ENCODE measurements at places on chromosomes 2 and 18.

DNA sequence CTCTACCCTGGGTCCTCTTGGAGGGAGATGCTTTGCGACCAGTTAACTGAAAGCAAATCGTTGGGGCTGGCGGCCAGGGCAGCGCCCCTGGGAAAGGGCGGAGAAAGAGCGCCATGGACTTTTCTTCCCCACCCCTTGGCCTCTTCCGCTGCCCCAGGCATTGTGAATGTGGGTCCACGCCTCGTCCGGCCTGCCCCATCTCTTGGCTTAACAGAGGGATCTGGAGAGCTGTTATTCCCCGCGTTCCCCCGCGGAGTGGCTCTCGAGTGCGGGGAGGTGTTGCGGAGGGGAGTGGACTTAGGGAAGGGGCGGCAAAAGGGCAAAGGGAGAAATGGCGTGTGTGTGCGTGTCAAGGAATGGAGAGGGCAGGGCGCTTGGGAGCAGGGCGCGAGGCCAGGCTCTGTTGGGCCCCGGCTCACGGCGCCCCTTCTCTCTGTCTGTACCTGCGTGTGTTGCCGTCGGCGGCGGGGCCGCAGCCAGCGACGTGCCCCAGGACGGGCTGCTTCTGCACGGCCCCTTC, 6.6 kb downstream of the EMX1 start:
- DNase-seq, result no peak

DNA sequence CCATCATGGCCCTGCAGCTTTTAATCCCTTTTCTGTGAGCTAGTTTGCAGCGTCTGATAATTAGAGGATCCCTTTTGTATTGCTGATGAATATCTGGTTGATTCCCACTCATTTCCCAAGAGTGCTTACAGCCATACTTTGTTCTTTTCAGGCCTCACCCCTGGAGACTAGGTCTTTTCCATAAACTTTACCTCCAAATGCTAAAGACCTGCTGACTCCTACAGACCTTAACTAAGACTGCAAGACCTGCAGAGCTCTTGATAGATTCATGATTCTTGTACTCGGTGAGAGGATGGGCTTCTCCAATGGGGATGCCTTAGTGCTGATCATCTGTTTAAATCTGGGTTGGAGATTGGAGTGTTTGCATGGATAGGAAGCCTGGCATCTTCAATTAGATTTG, 33.1 kb upstream of the DYNAP start:
- DNase-seq, result no peak

DNA sequence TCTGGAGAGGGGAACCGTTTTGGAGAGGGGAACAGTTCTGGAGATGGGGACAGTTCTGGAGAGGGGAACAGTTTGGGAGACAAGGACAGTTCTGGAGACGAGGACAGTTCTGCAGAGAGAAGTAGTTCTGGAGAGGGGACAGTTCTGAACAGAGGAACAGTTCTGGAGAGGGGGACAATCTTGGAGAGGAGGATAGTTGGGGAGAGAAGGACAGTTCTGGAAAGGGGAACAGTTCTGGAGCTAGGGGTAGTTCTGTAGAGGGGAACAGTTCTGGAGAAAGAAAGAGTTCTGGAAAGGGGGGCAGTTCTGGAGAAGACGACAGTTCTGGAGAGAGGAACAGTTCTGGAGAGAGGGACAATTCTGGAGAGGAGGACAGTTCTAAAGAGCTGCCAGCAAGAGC, 745.9 kb downstream of the GALR1 start:
- DNase-seq, result no peak

DNA sequence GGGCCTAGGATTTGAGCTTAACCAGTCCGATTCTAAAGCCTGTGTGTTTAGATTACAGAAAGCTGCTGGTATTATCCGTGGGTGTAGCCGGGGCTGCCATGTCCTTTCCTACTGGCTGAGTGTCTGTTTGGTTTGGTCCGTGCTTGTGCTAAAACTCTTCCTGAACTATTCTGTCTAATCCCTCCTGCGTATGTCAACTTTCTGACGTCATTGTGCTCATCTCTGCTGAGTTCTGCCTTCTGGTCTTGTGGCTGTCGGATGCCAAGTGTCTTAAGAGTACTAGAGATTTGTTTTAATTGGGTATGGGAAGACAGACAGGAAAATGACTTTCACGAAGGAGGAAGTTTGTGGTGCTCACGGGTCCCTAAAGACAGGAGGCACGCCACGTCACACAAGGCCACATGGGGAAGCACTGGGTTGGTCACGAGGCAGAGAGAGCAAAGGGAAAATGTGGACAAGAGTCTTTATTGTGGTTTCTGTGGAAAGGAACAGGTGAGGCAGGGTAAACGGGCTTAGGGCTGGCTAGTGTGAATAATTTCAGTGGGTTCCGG, 31.8 kb upstream of the NTSR2 start:
- DNase-seq, result no peak

GRCh38 chr2:178279142-178279541, 84.8 kb downstream of the OSBPL6 start:
- no peak for DNase-seq

GRCh38 chr2:33126958-33127357, 180.2 kb downstream of the LTBP1 start:
- DNase-seq, result no peak

DNA sequence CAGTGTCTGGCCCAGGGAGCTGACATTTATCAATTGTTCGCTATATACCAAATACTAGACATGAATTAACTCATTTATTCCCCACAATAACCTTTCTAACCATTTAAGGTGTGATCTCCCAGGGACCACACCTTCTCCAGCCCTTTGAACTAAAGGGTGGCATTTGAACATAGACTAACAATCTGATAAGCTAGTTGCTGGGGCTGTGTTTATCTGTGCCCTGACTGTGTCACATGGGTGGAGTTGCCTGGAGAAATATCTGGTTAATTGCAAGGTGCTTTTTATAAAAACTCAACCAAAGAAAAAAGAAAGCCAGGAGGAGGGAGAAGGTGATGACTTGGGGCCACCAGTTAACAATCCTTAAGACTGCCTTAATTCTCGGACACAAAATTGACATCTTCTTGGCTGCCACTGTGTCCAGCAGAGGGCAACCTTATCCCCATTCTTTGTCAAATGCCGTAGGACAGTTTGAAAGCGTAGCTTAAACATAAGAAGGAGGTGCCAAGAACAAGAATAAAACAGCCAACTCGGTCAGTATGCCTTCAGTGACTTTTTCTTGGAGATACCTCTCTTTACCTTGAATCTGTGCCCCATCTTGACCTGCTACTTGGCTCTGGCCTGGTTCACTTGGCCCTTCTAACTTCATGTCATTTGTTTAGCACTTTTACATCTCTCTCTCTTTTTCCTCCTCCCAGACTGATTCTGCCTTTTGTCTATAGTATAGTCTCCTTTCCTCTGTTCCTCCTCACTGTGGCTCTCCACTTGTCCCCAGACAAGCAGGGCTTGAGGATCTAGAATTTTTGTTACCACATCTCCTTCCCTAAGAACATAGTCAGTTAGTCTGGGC, 183.4 kb downstream of the MYO3B start:
- DNase-seq, result no peak

DNA sequence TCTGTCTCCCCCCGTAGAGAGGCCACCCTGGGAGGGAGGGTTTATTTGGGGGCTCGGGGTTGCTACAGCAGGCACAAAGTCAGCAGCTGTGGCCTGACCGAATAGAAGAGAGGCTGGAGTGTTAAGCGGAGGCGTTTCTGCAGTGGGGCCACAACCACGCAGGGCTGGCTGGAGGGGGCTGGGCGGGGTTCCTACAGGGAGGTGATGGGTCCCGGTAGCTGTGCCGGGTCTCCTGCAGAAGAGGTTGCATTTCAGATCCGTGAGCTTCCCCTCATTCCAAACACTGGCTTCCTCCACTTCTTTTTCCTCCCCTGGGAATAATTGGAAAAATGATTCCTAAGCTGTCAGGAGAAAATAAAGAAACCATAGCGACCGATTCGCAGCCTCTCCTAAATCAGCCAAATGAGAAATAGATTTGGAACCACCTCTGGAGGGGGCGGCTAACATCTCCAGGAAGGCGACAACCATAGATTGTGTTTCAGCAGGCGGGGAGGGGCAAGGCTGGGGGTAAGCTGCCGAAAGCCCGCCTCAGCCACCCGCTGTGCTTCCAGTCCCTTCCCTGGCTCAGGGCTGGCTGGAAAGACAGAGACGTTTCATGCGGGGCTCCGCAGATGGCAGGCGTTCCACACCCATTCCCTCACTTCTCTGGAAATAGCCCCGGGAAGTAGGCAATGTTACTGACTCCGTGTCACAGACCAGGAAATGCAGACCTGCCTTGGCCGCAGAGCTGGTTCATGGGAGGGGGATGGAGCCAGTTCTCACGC, 85.6 kb upstream of the TAF1B start:
- no peak for DNase-seq

DNA sequence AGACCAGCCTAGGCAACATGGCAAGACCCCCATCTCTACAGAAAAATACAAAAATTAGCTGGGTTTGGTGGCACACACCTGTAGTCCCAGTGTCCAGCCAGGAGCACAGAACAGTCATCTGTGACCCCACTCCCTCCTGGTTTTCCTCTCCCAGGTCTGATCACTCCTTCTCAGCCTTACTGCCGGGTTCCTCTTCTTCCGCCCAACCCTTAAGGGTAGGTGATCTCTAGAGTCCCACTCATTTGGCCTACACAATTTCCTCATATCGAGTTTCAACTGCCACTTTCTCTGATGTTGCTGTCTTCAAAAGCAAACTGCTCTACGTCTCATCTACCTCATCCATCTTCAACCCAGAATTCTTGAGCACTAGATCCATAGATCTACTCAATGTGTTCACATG, 13.4 kb upstream of the MAT2A start:
- DNase-seq, result no peak

DNA sequence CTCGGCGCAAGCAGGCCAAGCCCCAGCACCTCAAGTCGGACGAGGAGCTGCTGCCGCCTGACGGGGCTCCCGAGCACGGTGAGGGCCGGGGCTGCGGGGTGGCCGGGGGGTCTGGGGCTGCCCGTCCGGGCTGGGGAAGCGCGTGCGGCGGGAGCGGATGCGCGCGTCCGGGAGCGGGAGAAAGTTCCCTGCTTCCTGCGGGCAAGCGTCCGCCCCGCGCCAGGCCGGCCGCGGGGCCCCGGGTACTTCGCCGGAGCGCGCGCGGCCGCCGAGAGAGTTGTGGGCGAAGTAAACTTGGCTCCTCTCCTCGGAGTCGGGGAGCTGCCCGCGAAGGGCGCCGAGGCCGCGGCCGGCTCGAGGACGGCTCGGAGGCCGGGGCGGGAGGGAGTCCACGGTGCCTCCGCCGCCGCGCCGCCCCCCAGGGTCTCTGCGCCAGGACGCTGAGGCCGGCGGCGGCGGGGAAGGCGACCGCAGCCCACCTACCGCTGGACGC, 707 bp downstream of the SALL3 start:
- DNase-seq, result no peak

- no peak for DNase-seq
Measured at GRCh38 chr18:44592639-44593038, 88.0 kb upstream of the SETBP1 start.

DNA sequence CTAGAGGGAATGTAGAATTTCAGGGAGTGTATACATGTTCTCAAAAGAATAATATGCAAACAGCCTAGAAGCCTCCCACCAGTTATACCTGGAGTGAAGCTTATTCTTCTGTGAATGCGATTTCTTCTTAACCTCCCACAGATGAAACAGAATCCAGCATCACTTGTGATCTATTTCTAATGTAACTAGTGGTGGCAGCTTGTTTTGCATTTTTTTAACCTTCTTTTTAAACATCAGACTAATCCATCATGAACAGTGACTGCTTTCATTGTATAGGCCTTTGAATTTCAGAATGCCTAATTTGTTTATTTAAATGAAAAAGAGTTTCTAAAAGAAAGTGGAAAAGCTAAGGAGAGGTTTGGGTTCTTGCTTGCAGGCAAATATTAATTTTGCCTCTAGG, 85.7 kb upstream of the EPHA4 start:
- DNase-seq, result no peak

GRCh38 chr2:883803-884748, 66.6 kb upstream of the SNTG2 start:
- no peak for DNase-seq

- no peak for DNase-seq
Measured at GRCh38 chr2:71689393-71689792, 236.0 kb downstream of the DYSF start.

DNA sequence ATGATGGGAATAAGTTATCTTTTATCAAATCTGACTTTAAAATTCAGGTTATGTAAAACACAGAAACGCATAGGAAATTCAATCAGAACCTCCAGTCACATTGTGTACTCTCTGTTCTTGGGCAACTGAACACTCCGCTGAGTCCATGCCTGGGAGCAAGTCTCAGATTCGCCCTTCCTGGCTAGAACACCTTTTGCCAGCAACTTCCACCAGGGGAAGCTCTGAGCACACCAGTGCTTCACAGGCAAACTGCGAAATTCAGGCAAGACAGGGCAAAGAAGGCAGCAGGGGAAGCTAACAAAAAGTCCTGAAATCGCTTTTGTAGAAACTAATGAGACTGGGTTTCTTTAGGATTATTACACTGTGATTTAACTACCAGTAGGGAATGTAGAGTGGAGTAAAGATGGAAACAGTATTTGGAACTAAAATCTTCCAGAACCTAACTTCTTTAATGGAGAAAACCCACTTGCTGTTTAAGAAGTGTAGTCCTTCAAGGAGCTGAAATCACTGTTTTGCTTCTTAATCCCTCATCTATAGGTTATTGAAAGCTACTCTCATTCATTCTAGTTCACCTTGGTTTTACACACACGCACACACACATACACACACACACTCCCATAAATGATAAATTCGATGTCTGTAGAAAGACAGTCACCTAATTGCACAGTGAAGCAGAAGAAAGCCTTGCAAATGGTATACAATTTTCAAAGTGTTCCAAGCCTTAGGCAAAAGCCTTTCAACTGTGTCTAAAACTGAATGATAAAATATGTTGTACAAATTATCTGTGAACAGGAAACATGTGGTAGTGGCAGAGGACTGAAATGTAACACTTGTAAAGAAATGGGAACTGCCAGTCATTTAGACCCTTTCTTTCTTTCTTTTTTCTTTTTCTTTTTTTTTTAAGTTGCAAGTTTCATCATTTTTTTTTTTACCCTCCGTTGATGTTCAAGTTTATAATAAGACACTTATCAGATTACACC, 214.5 kb downstream of the TMEM182 start:
- no peak for DNase-seq

DNA sequence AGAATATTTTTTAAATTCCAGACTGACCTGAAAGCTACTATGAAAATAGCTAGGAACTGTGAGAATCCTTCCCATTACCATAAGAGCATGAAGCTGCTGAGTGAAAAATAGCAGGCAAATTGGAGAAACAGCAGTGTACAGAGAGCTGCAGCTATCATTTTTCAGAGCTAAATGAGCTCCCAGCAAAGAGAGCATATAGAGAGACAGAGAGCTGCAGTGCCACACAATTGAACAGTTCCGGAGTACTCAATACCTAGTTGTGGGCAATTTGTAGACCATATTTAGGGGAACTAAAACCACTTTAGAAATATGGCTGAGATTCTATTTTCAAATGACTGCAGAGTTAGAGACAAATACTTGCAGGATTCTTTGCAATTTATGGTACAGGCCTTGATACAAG, 645.3 kb downstream of the STK39 start:
- DNase-seq, result no peak

- no peak for DNase-seq
Measured at GRCh38 chr2:210527286-210527685, 29.1 kb upstream of the CPS1 start.

GRCh38 chr2:200255549-200255948, 50.9 kb upstream of the SPATS2L start:
- no peak for DNase-seq

All from suprapubic skin (tissue), 4 donors.